ENCODE measurements at places on chromosomes 5 and 9.

- no peak for DNase-seq
These were observed 124.6 kb downstream of the ACER2 start for GRCh38 chr9:19533373-19533772.

- DNase-seq = no peak
These were observed 10.4 kb downstream of the EPB41L4B start for GRCh38 chr9:109310486-109310901.

DNA sequence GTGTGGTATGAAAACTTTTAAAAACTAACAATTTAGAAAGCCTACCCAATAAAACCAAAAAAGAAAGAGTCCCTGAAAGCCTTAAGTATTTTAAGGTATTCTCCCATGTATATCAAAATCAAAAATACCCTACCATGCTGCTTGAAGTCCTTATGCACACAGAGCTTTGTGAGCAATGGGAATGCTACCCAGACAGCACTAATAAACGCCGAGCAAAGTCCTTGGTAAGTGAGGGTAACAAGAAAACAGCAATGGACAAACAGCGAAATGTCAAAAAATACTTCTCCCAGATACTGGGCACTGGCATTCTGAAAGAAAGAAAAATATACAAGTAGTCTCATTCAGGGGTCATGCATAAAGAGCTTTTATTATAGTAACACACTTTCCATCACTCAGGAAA is 27.4 kb downstream of the ERMP1 start:
- DNase-seq = no peak

DNA sequence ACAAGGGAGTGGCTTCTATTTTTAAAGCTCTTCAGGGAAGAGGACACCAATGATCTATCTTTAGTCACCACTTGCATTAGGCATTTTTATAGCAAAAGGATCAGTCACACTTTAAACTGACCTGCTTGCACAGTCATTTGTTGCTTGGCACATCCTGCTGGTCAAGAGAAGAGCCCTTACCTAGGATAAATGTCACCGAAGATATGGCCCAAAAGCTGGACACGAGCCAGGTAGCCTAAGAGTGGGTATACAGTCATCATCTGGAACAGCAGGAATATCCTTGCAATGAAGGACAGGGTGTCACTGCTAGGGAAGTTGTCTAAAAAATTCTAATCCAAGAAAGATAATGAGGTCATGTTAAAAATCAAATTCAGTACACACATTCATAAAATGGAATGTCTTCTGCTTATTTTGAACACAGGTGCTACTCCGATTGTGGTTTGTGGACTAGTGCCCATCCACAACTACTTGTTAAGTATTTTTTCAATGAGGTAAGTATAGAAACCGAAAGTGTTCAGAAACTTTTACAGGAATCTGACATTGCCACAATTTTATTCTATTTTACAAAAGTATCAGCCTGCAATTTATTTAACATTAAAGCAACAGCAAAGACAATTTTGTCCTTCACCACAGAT is 78.4 kb downstream of the SLC38A9 start:
- DNase-seq = no peak

GRCh38 chr5:173055983-173056782 is at the start of gene CREBRF:
Gene CREBRF, plus strand, starts transcription at chr5:173056352. Its CDS starts 24,424 bp downstream, at chr5:173080776.
- DNase-seq = peak; percentile 86

GRCh38 chr5:36373527-36374086 is 71.9 kb upstream of the RANBP3L start:
- DNase-seq = no peak

DNA sequence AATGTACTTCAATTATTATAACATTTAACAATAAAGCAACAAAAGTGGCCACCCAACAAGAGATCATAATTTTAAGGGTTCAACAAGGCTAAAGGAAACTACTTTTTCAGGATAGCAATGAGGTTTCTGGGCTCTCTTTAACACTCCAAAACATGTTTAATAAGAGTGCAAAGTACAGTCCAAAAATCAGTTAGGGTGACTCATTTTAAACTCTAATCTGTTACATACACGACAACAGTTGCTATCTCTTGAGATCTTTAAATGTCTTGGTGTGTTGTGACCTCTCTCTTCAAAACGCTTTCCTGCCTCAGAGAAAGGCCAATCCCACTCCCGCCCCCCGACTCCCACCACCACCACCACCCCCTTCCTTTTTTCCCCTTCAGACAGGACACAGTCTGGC is 11.5 kb downstream of the NFIB start:
- no peak for DNase-seq

GRCh38 chr5:52898961-52899680 is 90.0 kb upstream of the ITGA2 start:
- DNase-seq = no peak

- no peak for DNase-seq
These were observed 458.9 kb downstream of the MED10 start for GRCh38 chr5:5919411-5919810.

- no peak for DNase-seq
These were observed 18.5 kb downstream of the ATOX1 start for GRCh38 chr5:151739939-151740335.

- DNase-seq = no peak
These were observed 77.3 kb upstream of the SLC1A3 start for GRCh38 chr5:36529142-36529541.

- no peak for DNase-seq
These were observed 215.5 kb upstream of the TMEM161B start for GRCh38 chr5:88483964-88484672.

- no peak for DNase-seq
These were observed 195.8 kb upstream of the KCNN2 start for GRCh38 chr5:114166081-114166480.

- DNase-seq = no peak
These were observed 158.1 kb downstream of the LPAR1 start for GRCh38 chr9:110880189-110880588.

DNA sequence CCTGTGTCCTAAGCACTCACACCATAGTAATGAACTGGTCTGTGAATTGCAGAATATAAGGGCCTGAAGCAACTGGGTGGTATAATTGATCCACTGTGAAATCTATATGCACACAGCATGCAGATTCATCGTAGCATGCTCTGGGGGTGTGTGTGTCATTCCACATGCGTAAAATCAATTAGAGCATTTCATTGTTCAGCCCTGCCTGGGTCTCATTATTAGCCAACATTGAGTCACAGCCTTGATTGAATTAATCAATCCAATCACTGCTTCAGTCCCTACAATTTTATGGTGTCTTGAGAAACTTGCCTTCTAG is 248.0 kb downstream of the ADAMTSL1 start:
- DNase-seq = no peak

DNA sequence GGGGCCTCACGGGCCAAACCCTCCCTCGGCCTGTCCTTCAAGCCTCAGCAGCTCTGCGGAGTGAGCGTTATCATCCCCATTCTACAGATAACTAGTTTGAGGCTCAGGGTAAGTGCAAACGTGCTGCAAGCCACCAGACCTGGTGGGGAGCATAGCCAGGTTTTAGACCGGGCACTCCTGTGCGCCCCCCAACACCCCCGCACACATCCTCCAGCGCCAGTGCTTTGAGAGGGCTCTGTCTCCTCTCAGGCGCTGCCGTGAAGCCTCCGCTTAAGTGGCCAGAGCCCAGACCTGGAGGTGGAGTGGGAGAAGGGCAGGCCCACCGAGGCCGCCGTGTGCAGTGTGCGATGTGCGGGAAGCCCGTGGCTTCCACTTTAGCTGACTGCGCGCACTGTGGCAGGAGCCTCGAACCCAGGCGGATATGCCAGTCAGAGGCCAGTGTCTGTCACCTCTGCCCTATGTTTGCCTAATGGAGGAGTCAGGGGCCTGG is 1.6 kb upstream of the MGAT1 start:
- DNase-seq = no peak

DNA sequence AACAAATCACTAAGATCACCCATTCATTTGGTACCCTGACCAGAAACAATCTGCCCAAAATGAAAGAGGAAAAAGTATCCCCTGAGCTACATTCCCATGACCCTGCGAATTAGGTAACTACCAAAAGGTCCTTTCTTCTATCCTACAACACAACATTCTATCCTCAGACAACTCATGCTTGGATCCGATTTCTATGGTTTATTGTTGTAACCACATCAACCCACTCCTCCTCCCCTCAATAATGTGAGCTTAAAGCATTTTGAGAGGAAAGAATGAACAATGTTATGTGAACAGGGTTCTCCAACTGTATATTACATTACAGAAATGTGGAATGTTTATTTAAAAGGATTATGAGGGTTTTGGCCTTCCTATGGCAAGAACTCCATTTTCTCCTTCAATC is 4.0 kb downstream of the SLC35D2 start:
- DNase-seq = peak; percentile 63

DNA sequence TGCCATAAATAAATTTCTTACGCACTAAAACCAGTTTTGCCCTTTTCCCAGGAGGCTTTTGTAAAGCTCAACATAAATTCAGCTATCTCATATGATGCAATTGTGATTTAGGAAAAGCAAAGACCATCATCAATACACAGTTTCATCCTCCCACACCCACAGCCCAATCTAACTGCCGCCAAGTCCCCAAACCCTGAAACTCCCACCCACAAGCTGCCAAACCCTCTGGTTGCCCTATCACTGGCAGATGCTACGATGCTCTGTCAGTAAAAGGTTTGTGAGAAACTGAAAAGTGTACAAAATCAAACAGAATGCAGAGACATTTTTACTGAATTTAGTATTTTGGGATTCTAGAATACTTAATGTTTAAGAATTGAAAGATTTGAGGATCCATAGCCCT is 42.8 kb upstream of the NR4A3 start:
- no peak for DNase-seq

- peak; percentile 30 for DNase-seq
These were observed at the start of gene FRMPD1 for GRCh38 chr9:37650873-37651768. Gene FRMPD1, plus strand, starts transcription at chr9:37650954. Its CDS starts 41,688 bp downstream, at chr9:37692642.

GRCh38 chr5:149217096-149217802 is 54.4 kb upstream of the AFAP1L1 start:
- DNase-seq = no peak

- DNase-seq = no peak
These were observed at the start of gene F12 for GRCh38 chr5:177409043-177409801. Gene F12, minus strand, starts transcription at chr5:177409564. Its CDS starts 37 bp downstream, at chr5:177409527.

- no peak for DNase-seq
These were observed 314.6 kb upstream of the KIF2A start for GRCh38 chr5:61991430-61991829.

GRCh38 chr5:13218518-13218917 is 726.0 kb downstream of the DNAH5 start:
- no peak for DNase-seq

GRCh38 chr5:154159343-154159742 is 31.2 kb upstream of the GALNT10 start:
- no peak for DNase-seq

- no peak for DNase-seq
These were observed 639.0 kb upstream of the ACO1 start for GRCh38 chr9:31745468-31745867.

DNA sequence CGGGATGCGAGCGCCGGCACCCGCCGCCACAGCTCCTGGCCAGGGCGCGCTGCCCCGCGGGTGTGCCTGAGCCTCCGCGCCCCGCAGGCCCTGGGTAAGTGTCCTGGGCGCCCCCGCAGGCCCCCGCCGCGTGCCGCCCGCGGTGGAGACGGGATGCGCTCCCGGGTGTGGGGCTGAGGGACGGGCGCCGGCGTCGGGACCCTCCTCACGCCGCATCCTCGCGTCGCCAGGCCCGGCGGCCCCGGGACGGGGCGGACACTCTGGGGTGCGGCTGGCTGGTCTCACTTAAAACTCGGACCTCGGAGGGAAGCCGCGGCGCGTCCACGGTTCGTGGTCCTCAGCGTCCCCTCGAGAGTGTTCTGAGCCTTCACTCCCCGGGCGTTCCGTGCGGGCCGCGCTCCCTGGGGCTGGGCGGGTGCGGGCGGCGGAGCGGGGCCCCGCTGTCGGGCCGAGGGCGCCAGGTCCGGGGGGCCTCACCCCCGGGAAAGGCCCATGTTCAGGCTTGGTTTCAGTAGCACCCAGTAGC is 275 bp downstream of the AHRR start:
- no peak for DNase-seq

DNA sequence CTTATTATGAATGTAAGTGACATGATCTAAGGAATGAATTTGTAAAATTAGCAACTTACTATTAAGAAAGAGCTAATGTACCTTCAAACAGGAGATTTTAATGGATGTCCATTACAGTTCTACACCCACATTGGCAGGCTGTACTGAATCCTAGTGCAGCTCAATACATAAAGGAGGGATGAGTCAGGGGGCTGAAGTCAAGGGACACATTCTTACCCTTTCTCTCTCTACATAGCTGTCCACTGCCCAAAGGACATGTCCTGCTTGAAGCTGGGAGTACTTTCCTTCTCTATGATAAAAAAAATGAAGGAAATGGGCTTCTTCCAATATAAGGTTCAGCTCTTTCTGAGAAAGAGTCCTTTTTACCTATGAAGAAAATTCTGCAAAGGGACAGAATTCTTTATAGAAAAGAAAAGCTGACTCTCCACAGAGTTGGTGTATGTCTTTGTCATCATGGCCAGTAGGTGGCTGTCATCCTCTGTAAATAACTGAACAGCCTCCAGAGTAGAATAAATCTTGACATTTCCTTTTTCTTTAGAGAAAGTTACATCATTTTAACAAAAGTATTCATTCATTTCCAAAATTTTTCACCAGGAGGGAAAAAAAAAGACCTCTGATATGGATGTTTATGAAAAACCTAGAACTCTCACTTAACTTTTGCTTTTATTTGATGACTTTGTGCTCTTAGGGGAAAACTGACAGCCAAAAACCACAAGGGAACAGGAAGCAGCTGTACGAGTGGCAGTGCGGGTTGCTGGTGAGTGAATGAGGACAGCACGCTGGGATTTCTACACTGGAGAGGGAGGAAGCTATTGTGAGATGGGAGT is 13.1 kb upstream of the IFNA14 start:
- peak; percentile 21 for DNase-seq

DNA sequence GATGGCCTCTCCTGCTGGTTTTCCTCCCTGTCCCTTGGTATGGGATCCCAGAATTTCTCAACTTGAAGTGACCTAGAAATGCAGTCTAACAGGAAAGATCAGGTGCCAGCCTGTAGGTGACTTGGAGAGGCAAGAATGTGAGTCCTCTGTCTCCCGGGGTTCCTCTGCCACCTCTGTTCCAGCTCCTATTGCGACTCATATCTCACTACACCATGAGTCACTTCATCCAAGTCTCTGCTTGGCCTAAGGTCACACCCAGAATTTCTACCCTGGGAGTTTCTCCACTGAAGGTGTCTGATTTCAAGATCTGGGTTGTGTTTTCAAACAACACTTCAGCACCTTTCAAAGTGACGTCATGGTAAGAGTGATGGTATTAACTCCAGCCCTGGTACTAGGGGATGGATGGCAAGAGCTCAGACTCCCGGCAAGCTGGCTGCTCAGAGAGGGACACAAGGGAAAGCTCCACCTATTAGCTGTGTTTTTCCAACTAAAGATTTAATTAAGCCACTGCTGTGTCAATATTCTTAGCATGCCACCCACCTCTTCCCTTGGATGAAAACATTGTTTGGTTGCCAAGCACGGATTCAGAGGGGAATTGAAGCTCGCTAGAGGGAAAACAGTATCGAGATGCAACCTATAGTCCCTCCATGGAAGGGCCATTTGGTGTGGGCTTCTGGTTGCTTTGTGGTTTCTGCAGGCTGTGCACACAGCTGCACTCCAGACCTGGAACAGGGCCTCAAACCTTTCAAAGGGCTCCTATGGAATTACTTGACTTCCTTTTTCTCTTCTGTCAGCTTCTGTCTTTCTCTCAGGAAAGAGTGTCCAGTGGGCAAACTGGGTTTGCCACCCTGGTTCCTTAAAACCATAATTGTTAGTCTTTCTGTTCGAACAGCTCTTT is 205.7 kb downstream of the GAS1 start:
- DNase-seq = no peak

- no peak for DNase-seq
These were observed 85.8 kb downstream of the GPBP1 start for GRCh38 chr5:57259704-57260103.

Measured in COLO829 (cell line).